ENCODE measurements at places on chromosomes 3 and 15. TPM values are rescaled to one million over a fixed set of nuclear protein-coding genes. Genes with fewer than 3 reads are reported as not detected.

DNA sequence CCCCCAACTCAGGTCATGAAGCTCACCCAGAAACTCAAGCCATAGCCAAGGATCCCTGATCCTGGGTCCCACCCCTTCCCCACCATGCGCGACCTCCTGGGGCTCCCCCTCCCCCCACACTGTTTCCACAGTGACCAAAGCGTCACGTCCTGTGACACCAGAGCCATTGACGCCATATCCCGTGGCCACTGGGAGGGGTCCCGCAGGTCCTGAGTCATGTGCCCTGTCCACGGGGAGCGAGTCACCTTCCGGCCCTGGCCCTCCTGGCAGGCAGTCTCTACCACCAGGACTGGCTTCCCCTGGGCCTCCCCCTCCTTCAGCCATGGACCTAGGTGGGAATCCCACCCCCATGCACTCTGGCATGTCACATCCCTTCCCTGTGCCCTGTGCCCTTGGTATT is 15.6 kb downstream of the SEMA3F start:
- DNase-seq: no peak

Gene MAN2C1
- 112 TPM for total RNA-seq

DNA sequence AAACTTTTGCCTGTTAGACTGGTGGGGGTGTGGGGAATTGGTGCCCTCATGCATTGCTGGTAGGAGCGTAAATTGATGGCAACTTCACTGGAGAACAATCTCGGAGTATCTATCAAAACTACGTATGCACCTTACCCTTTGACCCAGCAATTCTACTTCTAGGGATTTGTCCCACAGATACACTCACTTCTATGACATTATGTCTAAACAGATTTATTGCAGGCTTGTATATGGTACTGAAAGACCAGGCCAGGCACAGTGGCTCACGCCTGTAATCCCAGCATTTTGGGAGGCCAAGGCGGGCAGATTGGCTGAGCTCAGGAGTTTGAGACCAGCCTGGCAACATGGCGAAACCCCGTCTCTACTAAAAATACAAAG is 30.3 kb downstream of the PPCDC start:
- no peak for DNase-seq

- DNase-seq: no peak
Observed at GRCh38 chr15:60804986-60805949, 326.3 kb upstream of the ICE2 start.

Gene CACNA2D3
- 0.59 TPM for total RNA-seq

Gene ERICH6
- 0.98 TPM for total RNA-seq

Gene LRRC31
- total RNA-seq: 0.29 TPM

DNA sequence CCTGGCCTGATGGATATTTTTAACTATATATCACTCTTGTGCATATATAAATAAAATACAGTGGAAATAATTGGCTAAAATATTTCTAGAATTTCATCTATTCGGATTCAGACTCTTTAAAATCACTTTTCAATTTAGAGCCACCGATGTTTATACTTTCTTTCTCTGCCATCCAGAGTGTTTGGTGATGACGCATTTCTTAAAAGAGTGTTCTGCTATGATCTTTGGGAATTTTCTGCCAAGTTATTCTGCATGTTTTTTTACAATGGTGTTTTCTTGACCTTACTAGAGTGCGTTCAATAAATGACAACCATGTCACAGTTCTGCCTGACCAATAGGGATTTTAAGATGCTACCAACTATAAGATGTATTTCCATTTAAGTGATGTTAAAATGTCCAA is 30.2 kb downstream of the PPP2R3A start:
- no peak for DNase-seq

DNA sequence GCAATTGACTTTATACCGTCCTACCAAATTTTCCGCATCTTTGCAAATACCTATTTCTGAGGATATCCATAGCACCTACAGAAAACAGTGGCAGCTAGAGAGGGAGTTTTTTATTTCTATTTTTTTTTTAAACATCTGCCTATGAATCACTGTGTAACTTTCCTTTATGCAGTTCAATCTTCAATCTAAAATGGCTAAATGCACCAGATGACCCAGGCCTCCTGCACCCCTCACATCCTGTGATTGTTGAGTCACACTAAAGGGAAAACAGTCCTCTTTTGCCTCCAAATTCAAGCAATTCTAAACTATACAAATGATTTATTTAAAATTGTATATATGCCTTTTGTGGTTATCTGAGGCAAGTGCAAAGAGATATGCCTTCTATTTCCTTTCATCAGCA is 20.1 kb upstream of the BCL6 start:
- DNase-seq: no peak

Gene MOBP
- total RNA-seq: not detected

Gene GABRR3
- total RNA-seq: not detected

- DNase-seq: no peak
Observed at GRCh38 chr3:53604232-53604631, 109.8 kb downstream of the CACNA1D start.

DNA sequence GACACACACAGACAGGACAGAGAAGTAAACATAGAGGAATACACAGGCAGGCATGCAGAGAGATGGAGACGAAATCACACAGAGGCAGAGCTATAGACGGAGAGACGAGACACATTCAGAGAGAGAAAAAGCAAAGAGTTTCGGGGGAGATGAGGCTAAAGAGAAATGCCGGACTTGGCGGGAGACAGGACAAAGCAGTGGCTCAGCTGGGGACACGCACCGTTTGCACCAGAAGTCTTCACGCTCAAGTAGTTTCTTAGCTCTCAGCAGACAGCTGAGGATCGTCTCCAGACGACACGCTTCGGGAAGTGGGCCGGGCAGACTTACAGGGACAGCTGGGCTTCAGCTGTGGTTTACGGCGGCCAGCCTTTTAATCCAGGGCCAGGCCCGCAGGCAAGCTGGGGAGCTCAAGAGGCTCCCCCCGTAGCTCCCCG is 56.2 kb upstream of the DLG1 start:
- DNase-seq: no peak

DNA sequence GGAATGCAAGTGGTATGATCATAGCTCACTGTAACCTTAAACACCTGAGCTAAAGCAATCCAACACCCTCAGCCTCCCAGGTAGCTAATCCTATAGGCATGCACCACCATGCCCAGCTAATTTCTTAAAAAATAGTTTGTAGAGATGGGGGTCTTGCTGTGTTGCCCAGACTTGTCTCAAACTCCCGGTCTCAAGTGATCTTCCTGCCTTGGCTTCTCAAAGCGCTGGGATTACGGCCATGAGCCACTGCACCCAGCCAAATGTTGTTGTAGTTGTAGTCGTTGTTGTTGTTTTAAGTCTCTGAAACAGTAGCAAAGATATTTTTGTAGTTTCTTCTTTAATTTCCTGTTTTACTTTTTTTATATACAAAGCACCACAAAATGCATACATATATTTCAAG is 616.6 kb downstream of the NAALADL2 start:
- DNase-seq: no peak

GRCh38 chr3:53156368-53156834 is 4.6 kb upstream of the PRKCD start:
- DNase-seq: no peak

Gene AADACL2
- total RNA-seq: 0.16 TPM

DNA sequence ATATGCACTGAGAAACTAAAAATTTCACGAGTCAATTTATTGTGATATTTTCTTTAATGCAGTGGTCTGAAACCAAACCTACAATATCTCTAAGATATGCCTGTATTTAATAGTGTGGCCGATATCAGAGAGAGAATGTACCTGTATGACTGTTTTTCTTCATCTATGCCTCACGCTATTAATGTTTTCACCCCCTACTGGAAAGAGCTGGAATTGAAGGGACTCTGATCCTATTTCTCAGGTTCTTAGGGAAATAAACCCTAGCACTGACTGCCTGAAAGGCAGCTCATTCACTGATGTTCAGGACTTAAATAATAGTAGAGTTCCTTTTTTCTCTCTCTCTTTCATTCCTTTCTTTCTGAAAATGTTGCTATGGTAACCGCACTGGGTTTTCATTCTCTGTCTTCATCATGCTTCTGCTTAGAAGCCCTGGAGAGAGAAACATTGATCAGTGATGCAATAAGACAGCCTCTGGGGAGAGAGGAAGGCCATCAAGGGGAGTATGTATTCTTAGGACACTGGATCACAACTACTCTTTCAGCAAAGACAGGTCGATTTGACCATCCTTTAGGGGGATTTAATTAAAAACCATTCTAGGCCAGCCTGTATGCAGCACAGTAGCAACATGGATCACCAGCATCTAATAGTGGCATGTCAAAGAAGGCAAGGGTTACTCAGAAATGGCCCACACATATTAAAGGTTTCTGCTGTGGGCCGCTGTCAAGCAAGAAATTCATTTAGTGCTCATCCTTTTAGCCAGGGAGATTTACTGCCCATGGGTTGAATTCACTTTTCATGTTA is 1135.7 kb downstream of the IGSF11 start:
- no peak for DNase-seq

- DNase-seq: peak; percentile 80
Observed at GRCh38 chr3:42501681-42502428, 588 bp upstream of the VIPR1 start.

DNA sequence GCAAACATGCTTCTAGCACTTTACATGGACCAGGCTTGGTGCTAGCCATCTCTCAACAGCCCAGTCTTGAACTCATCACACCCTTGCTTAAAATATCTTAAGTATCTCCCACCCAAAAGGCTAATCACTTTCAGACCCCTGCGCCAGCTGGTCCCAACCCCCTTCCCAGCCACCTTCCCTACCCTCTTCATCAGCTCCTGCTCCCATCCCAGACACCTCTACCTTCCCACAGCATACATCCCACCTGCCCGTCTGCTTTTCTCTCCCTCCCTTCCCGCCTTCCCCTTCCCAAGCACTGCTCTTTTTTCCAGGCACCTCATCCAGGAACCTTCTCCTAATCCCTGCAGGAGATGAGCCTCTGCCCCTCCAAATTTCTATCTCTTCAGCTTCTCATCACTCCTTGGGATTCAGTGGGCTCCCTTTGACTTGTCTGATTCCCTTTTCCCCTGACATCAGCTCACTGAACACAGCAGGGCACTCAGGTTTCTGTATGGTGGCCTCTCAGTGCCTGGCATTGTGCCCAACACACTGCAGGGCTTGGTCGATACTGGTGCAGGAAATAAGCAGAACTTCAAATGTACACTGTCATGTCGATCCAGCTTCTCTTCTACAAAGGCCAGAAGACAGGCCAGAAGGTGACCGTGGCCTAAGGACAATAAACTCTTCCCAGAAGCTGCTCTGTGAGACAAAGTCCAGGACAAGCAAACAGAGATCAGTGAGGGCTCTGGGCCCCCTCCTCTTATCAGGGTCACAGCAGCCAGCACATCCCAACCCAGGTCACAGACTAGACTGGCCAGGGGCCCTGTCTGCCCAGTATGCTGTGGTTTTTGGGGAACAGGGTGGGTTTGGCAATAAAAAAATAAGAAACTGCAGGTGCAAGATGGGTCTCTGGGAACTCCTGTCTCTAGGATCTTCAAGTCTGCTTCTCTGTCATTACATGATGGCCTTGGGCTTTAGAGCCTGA is 2.2 kb upstream of the ITIH1 start:
- DNase-seq: no peak

DNA sequence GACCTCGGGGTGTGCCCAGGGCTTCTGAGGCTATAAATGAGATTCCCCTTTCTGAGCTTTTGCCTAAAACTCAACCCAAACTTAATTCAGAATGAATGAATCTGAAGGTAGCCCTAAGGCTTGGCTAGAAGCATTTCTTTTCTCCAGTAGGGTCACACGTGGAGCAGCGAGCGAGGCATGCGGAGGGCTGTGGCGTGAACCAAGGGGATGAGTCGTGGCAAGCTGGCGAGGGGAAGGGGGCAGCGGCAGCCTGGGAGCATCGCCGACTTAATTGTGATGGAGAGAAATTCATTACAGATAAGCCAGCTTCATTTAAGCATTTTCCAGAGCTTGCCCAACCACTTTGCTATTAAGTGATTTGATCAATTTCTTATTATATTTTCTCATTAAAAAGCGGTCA is 79.9 kb downstream of the CHSY1 start:
- DNase-seq: no peak

DNA sequence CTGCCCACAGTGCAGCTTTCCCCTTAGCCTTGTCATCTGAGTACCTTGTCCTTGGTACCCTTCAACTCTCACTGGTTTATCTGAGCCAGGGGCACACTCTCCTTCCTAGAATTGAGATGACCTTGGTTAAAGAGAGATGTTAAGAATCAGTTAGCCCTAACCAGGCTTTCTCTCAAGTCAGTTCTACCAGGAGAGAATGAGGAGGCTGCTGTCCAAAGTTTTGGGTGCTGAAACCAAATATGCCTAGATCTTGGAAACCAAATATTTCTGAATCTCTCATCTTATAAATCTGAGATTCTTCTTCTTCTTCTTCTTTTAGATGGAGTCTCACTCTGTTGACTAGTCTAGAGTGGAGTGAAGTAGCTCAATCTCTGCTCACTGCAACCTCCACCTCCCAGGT is 12.0 kb upstream of the CTXND1 start:
- DNase-seq: no peak

DNA sequence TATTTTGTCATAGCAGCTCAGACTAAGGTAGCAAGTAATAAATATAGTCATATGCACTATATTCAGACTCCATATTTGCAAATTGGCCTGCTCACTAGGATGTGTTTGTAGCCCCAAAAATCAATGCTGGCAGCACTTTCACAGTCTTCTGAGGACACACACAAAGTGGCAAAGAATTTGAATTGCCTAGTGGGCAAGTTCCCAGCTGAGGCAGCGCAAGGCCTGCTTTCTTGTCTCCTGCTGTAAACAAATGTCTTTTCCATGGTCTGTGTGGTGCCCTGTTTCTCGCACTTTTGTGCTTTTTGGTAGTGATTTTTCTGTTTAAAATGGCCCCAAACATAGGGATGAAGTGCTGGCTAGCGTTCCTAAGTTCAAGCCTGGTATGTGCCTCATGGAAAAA is 416.0 kb downstream of the OCA2 start:
- DNase-seq: no peak
